ENCODE measurements at places on chromosomes 3 and 15.

DNA sequence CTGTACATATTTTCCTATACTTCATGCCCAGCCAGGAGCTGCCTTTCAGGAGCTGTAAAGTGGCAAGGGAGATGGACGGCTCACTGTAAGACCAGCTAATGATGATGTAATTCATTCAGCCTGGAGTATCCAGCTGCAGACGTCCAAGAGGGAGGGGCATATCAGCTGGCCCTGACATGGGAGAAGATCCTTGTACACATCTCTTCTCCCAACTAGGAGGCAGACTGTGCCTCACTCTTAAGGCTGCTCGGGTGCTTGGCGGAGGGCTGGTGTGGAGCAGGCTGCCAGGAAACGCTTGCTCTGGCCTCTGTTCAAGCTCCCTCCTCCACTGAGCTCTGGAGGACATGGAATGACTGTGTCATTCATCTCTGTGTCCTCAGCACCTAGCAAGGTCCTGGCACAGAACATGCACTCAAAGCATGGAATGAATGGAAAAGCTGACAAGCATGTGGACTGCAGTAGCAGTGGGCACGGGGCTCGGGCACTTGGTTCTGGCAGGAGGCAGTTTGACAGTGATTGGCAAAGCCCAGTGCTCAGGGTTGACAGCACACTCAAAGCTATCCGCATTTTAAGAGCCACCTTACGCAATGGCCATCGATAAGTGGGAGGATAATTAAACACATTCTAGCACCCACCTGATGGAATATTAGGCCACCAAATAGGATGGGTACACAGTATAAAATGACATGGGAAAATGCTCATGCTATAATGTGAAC lies 72.4 kb downstream of the TBC1D2B start:
- DNase-seq = no peak

DNA sequence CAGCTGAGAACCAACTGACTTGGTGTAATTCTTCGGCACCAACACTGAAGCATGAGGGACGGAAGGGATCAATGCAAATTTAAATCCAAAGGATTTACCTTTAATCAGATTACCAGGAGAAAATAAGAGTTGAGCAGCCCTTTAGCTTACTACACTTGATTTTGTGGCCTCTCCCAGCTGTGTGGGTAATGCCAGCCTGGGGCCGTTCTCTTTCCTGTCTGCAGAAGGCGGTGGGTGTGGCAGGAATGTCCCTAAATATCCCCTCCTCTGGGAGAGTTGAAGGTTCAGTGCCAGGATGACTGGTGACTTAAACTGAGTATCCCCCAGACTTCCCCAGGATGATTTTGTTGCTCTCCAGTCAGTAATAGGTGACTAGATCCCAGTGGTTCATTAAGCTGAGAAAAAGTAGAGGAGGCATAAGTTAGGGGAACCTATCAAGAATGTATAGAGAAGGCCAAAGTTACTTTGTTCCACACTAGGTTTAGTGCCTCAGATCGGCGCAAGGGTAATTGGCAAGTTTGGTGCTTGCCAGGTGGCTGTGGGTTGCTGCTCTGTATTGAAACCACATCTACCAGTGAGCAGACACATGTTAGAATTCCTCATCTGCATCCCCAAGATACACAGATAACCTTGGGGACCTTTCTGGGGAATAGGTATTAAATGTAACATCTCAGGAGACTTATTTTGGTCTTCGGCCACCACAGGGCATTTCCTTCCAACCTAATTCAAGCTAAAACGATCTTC lies 23.1 kb downstream of the MAPKBP1 start:
- no peak for DNase-seq

GRCh38 chr3:135556174-135556573 lies 409.4 kb upstream of the PPP2R3A start:
- no peak for DNase-seq

DNA sequence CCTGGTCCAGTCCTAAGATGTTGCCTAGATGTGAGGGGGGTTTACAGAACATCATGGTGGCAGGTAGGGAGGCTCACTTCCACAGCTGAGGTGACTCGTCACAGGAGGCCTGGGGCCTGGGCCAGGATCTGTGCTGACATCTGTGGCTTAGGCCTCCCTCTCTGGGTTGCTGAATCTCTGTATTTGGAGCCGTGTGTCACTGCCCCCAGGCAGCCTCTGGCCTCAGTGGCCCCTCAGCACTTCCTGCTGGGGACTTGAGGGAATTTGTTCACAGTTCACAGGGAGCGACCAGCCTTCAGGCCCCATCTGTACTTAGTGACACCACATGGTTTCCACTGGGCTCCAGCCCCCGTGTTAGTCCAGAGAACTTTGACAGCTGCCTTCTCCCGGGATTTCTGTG lies 41.7 kb upstream of the ADAMTSL3 start:
- DNase-seq = no peak

GRCh38 chr3:111636366-111636885 lies 41.3 kb upstream of the ZBED2 start:
- no peak for DNase-seq

- no peak for DNase-seq
Observed at GRCh38 chr15:74768099-74768770, 13.6 kb upstream of the CSK start.

DNA sequence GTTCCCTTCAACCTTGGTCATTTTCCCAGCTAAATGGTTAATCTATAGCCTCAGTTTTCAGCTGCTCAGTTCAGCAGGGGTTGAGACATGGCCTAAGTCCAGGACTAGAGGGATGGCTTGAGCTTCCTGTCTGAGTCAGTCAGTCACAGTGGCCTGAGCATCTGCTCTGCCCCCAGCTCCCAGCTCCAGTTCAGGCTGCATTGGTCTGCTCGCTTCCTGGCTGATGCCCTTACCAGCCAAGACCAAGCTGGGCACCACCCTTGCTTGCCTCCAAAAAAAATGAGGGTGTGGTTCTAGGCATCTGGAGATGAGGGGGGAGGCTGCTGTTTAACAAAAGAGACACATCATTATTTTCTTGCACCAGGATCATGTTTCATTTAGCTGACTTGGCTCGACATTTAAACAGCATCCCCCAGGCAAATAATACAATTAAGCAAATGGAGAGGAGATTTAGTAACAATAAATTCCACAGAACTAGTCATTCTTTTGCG lies 70.7 kb downstream of the WNT5A start:
- no peak for DNase-seq

DNA sequence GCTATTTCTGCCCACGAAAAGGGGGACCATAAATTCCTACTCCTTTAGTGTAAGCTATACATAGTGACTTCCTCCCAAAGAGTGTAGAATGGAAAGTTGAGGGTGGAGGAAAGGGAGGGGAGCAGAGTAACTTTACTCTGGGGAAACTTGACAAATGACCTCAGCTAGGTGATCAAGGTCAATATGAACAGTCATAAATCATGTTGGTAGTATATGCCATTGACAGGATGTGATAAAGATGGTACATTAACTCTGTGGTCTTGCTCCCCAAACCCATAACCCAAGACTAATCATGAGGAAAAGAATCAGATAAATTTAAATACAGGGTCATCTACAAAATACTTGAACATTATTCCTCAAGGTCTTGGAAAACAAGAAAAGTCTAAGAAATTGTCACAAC lies 18.6 kb downstream of the SETMAR start:
- DNase-seq = no peak

DNA sequence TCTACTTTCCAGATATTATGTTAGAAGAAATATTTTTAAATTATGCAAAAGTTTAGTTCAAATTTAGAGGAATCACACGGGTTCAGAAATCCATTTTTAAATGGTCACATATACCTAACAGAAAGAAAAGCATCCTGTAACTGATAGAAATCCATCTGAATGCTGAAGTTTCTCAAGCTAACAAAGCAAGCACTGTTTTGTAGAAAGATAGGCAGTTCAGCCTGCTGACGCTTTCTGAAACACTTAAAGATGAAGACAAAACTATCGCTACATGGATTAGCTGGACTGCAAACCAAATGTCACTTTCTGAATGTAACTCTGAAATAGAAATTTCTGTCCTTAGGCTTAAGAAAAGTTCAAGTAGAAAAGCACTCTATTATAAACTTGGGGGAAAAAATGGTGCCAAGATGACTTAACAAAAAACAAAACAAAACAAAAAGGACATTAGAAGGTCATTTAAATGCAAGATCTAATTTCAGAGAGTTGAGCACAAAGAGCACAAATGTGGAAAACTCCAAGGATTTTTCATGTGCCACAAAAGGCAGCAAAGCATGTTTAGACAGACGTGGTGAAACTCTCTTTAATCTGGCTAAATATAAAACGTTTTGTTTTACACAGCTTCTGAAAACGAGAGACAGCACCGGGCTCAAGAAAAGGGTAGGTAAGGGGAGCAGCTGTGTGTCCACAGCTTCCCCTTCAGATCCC lies 1.2 kb downstream of the PLOD2 start:
- no peak for DNase-seq

DNA sequence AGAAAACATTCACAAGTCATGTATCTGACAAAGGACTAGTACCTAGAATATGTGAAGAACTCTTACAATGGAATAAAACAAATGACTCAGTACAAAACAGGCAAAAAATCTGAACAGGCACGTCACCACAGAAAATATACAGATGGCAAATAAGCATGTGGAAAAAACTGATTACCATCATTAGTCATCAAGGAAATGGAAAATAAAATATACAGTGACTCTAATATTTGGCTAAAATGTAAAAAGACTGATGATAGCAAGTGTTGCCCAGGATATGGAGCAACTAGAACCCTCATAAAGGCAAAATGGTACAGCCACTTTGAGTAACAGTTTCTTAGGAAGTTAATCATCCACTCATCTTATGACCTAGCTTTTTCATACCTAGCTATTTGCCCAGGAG lies 95.8 kb upstream of the ABHD17C start:
- no peak for DNase-seq

DNA sequence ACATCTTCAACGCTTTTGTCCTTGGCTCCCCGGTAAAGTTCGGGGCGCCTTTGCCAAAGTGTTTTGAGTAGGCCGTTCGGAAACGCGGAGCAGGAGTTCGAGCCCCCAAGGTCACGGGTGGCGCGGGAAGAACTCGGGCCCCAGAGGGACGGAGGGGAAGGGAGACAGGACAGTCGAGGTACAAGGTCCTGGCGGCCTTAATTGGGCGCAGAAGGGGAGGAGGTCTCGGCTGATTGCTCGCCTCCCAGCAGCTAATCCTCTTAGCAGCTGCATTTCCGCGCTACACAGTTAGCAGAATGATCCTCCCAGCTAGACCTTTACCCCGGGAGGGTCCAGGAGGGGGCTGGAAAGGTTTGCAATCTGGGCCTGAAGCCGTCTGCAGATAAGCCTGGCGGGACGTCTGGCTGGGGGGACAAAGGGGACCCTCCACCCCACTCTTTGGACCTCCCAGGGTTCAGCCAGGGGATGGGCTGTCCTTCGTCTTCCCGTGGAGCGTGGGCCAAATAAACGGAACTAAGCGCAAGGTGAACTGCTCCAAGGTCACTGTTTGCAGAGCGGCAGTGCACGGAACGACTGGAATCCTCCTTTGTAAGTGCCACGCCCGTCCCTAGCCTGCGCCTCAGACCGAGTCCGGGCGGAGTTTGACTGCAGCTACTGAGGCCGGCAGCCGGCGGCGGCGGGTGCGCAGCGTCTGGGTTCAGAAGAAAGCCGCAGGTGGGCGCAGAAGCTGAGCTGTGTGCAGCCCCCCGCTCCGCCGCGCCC lies 7.2 kb downstream of the EOMES start:
- no peak for DNase-seq

GRCh38 chr3:176933704-176934103 lies 263.6 kb downstream of the TBL1XR1 start:
- DNase-seq = no peak

DNA sequence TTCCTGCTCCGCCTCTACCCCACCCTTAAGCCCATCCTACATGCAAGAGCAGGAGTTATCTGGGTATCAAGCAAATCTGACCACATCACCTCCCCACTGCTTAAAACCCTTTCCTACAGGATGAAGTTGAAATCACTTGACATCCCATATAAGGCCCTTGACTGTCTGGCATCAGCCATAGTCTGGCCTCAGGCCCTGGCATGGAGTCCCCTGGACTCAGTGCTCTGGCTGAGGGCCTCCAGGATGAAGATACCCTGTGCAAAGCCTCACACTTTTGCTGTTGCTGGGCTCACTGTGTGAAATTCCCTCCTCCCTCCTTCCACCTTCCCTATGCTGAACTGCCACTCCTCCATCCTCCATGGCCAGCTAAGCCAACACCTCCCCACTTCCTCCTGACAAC lies 65.2 kb upstream of the GLCE start:
- DNase-seq = no peak

- DNase-seq = no peak
Observed at GRCh38 chr3:156978481-156978961, 152.4 kb downstream of the LEKR1 start.

DNA sequence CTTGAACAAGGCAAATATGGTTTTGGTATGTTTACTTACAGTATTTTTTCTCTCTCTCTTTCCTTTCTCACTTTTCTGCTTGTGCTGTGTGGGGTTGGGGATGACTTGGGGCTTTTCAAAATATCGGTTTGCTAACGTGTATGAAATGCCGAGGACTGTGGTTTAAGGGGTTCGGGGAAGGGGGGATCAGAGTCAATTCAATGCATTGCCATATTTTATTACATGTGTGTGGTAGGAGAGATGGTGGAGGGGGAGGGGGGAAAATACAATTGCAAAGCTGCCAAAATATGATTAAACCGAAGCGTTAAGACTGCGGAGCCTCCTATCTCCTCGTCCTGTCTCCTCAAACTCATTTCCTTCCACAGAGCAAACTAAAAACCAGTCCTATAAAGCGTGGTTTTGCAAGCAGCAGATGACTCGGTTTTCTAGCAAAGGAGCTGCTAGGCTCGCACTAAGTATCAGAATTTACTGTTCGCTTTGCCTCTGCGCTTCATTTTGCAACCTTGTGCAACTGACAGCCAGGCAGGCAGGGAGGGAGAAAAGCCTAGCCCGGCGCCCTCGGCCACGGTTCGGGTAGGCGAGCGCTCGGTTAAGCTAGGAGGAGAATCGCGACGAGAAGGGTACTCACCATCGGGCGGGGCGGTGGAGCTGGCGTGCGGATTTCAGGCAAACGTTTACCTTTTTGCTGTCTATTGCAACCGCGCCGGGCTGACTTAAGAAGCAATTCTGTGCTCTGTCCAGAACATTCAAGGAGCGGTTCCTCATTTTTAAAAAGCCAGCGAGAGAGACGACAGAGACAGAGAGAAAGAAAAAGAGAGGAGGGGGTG lies 4.0 kb upstream of the NR2F2 start:
- DNase-seq = no peak

- DNase-seq = no peak
Observed at GRCh38 chr3:62803276-62803675, 71.9 kb downstream of the CADPS start.

DNA sequence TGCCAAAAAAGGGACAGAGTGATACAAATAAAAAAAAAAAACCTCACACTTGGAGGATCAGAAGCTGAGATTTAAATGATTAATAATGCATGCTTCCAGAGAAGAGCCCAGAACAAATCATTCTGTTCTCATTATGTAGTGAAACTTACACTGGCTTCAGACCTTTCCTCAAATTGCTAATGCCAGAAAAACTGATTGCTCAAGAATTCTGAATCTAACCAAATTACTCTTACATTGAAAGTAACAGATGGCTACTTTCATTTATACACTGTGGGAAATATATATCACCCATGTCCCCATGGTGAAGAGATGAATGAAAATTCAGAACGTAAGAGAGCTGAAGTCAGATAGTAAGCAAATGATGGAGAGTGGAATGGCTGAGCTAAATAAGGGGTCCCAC lies 85.9 kb upstream of the NSMCE3 start:
- no peak for DNase-seq

GRCh38 chr3:37395286-37395685 lies 220.9 kb upstream of the LRRFIP2 start:
- DNase-seq = no peak

- DNase-seq = no peak
Observed at GRCh38 chr3:62632510-62633294, 242.5 kb downstream of the CADPS start.

Data from T-cell (primary cell).